NB4 (cell line): ENCODE measurements at places on chromosomes 13 and 19.

- DNase-seq: peak; percentile 43
Observed at GRCh38 chr19:13872695-13873389, 4.1 kb upstream of the NANOS3 start.

GRCh38 chr19:19687090-19687489 lies 18.5 kb downstream of the ZNF101 start:
- DNase-seq: peak; percentile 49

- DNase-seq: no peak
Observed at GRCh38 chr19:17519967-17520366, 8.5 kb downstream of the PGLS start.

DNA sequence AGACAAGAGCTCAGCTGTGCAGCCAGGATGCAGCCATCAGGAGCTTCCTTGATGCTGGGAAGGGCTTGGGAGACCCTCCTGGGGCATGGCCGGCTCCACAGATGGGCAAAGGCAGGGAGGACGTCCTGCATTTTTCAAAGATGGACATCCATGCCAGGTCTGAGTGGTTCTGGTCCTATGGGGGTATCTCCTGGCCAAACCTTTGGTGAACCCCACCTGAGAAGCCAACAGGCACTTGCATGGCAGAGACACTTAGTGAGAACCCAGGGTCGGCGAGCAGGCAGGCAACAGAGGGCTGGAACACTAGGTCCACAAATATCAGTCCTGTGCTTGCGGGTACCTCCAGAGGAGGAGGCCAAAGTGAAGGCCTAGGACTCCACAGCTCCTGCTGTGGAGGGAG lies 70.0 kb downstream of the KCTD15 start:
- no peak for DNase-seq

GRCh38 chr19:48970139-48970766 lies 5.1 kb downstream of the FTL start:
- peak; percentile 3 for DNase-seq

DNA sequence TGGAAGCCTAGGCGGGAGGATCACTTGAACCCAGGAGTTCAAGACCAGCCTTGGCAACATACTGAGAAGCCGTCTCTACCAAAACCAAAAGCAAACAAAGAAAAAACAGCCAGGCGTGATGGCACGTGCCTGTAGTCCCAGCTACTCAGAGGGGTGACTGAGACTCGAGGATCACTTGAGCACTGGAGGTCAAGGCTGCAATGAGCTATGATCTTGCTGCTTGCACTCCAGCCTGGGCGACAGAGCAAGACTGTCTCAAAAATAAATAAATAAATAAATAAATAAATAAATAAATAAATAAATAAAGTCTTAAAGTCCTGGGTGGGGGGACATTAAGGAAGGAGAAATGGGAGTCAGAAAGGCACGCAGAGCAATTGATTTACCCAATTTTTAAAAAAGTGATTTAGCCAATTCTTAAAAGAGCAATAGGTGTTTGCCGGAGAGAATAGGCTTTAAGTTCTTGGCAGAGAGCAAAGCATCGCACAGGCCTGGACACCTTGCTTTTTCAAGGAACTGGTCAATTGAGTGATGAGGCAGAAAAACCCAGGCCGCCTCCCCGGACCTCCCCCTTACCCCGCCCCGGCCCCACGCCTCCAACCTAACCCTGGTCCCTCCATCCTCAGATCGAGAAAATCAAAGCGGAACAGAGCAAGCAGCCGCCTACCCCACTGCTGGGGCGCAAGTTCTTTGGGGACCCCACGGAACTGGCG lies 9.5 kb upstream of the SHKBP1 start:
- no peak for DNase-seq

GRCh38 chr13:31631071-31631470 lies 108.3 kb upstream of the RXFP2 start:
- DNase-seq: peak; percentile 76

DNA sequence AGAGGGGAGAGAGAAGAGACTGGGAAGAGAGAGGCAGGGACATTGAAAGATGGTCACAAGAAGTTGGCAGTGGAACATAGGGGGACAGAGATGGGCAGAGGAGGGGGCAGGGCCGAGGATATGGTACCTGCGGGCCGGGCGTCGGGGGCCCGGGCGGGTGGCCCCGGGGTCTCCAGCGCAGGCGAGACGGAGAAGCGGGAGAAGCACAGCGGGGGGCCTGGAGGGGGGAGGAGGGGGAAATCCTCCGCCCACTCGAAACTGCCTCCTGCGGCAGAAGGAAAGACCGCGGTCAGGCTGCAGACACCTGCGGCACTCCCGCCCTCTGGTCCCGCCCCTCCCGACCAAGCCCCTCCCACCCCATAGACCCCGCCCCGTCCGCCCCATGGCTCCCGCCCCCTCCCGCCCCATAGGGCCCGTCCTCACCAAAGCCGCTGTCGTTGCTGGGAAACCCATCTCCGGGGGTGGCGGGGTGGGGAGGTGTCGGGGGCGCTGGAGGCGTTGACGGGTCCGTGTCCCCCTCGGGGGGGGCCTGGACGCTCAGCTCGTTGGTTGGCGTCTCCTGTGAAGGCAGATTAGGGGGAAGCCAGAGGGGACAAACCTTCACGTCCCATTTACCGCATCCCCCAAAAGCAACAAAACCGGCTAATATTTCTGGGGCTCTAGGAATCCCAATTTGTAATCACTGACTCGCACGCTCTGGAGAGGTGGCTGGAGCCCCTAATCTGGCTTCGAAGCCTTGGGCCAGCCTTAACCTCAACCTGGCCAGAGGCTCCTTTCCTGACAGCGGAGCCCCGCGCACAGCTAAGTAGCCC lies 20.4 kb downstream of the LMTK3 start:
- peak; percentile 87 for DNase-seq

DNA sequence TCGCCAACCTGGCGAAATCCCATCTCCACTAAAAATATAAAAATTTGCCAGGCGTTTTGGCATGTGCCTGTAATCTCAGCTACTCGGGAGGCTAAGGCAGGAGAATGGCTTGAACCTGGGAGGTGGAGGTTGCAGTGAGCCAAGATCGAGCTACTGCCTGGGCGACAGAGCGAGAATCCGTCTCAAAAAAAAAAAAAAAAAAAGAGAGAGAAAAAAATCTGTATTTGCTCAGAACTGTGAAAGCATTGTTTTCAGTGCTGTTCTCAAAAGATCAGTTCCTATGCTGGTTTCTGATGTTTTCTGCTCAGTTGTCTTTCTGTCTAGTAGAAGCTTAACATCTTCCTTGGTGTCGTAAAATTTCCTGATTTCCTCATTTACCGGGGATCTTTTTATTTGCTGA lies 2.5 kb downstream of the SF3A2 start:
- DNase-seq: no peak

GRCh38 chr19:9065457-9066014 lies 21.3 kb upstream of the OR1M1 start:
- no peak for DNase-seq

DNA sequence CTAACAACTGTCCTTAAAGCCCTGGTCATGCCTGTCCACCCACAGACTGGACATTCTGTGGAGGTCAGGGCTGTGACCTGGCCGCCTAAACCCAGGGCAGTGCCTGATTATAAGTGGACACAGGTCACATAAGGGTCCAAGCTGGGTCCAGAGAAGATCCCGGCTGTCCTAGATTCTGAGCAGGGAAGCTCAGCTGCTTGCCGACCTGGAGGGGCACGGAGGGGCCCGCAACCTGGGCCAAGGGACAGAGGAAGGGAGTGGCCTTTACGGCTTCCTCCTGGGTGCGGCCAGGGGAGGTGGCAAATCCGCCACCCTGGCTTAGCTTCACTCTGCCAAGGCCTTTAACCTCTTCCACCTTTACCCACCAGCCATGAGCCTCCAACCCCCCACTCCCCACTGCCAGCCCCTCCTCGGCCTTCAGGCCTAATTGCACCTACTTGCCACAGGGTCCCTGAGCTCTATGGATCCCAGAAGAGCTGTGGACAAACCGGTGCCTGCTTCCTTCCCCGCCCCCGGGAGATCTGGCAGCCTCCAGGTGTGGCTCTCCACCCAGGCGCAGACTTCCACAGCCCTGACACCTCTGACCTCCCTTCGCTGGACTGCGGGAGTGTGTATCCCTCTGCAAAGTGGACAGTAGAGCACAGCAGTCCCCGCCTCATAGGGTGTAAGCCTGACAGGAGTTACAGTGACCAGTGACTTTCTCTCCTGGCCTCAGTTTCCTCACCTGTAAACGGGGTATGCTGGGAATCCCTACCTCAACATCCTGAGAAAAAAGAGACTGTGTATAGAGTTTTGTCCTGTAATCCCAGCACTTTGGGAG lies 1.7 kb downstream of the CD320 start:
- peak; percentile 27 for DNase-seq

- DNase-seq: no peak
Observed at GRCh38 chr19:15618321-15618720, 3.3 kb downstream of the CYP4F8 start.
